ENCODE measurements at places on chromosomes 4 and X.

- no peak for DNase-seq
Measured at GRCh38 chrX:17403972-17404371, 29.0 kb downstream of the NHS start.

DNA sequence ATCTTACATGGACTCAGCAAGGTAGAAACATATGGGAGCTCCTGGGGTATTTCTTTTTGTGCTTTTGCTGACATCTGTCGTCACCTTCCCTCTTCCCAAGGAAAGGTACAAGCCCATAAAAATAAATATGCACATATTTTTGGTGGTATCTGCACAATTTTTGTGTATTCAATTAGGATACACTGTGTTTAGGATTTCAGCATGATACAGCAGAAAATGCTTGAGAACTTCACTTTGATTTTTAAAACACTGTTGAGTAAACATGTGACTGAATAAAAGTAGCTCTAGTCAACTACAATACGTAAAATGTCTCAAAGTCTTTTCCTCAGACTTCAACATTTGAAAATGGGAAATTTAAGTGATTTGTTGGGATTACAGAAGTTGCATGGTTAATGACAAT lies 99.4 kb upstream of the SPANXC start:
- DNase-seq: no peak

GRCh38 chr4:123443401-123444289 lies 47.0 kb downstream of the SPRY1 start:
- no peak for DNase-seq

DNA sequence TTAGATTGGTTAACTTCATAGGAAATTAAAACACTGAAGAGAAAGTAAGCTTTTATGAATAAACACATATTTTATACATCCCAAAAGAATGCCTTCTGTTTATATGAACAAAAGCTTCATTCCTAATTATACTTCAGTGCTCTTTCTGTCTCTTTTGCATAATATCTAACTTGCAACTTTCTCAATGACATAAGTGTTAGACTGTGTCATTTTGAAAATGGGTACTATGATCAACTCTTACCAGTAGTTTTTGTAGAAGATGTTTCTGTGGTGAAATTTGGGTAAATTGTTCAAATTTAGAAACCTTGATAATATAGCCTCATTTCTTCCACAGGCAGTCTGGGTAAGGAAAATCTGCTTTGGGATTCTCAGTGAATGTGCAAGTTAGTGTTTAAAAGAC lies 991.4 kb downstream of the CCSER1 start:
- DNase-seq: no peak

- no peak for DNase-seq
Measured at GRCh38 chrX:15471028-15471427, 22.1 kb downstream of the PIR start.

DNA sequence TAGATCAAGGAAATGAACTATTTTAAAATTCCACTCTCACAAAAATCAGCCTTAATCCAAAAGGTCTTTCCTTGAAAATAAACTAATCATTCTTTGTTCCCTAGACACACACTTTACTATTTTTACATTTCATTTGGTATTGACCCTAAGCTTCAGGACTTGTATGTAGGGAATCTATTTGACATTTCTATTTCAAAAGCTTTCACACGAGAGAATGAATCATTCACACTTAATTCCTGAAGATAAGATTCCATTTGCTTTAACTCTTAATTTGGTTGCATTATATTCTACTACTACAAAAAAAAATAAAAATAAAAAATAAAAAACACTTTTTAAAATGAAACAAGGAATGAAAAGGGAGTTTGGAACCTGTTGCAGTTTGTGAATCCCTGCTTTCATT lies 43.7 kb downstream of the EDNRA start:
- no peak for DNase-seq

DNA sequence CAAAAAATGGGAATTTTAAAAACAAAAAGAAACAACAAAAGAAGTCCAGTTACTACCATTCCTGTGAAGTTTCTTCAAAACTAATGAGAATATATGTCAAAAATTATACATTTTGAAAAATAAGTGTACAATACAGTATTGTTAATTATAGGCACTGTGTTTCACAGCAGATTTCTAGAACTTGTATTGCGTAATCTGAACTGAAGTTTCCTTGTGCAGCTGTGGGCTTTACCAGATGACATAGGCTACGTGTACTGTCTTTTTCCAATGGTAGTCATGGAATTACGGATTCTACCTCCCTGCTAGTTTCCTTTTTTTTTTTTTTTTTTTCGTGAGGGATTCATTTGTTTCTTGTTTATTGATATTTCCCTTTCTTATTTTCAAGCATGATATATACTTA lies 113.8 kb upstream of the GABRA2 start:
- DNase-seq: no peak

GRCh38 chr4:98185279-98185678 lies 42.0 kb upstream of the STPG2 start:
- no peak for DNase-seq

GRCh38 chr4:6033381-6033780 lies 15.2 kb upstream of the C4orf50 start:
- DNase-seq: no peak

DNA sequence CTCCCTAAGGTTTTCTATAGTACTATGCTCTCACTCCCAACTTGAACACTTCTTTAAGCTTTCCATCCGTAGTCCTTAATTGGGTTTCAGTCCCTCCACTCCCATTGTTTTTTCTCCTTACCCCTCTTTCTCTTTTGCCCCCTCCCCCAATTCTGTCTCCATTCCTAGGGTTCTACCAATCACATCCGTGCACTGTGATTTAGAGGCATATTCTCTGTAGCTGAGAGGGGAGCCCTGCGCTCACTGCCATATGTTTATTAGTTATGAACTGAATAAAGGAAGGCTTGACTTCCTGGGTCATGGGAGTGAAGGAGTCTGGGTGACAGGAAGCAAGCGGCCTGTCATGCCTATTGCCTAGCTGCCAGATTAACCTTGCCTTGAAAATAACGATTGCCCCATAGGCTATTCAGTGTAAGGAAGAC lies 471 bp downstream of the MCTS1 start:
- no peak for DNase-seq

GRCh38 chr4:168409089-168409801 lies 71.0 kb downstream of the DDX60L start:
- no peak for DNase-seq
